Posterior cingulate gyrus (tissue), 11 donors: ENCODE measurements at places on chromosomes 5 and 9.

GRCh38 chr5:152331006-152331405 is 74.1 kb downstream of the NMUR2 start:
- DNase-seq: no peak

DNA sequence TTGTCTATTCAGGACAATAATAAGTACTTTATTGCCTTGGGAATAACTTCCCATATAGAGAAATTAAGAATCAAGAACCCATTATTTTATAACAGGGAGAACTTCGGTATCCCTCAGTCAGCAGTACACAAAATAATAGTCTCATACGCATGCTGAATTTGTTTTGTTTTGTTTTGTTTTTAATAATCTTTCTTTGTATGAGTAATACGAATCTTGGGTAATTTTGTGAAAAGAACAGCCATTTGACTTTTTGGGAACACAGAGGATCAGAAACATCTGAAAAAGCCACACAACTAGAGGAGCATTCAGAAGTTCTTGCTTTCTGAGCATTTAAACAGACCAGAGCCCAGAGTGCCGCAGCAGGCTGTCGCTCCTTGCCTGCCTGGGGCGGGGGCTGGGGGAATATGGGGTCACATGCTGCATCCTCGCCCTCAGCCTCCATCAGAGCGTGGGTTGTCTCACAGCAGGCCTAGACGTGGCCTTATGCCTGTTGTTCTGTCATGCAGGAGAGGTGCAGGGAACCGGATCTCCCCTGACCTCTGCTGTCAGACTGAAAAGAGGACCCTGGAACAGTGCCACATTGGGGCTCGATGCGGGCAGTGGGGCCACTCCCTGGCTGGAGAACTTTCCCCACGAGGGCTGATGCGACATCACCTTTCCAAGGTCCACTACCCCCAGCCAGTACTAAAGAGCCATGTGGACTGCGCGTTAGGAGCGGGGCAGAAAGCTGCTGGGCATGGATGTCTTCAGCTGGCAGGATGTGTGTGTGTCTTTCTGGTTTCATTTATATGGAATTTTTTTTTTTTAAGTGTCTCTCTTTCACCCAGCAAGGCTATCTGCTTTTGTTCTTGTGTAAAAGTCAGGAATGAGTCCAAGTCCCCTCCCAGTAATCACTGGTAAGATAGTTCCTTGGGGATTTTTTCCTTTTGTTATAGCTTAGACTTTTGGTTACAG is 133.4 kb upstream of the OTULINL start:
- no peak for DNase-seq

DNA sequence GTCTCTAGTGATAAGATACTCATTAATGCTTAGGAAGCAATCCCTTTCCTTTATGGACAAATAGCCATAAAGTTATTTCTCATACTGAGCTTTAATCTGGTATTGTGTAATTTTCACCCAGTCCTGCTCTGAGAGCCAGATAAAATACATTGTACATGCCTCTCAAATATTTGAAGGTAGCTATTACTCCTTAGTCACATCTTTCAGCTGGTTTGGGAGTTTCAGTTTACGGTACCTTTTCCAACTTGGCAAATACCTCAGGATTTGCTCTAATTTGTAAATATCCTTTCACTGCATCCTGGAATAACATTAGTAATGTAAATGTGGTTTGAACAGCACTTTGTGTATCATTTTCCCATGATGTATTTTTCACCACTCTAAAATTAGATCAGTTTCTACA is 47.4 kb downstream of the ABHD17B start:
- no peak for DNase-seq

DNA sequence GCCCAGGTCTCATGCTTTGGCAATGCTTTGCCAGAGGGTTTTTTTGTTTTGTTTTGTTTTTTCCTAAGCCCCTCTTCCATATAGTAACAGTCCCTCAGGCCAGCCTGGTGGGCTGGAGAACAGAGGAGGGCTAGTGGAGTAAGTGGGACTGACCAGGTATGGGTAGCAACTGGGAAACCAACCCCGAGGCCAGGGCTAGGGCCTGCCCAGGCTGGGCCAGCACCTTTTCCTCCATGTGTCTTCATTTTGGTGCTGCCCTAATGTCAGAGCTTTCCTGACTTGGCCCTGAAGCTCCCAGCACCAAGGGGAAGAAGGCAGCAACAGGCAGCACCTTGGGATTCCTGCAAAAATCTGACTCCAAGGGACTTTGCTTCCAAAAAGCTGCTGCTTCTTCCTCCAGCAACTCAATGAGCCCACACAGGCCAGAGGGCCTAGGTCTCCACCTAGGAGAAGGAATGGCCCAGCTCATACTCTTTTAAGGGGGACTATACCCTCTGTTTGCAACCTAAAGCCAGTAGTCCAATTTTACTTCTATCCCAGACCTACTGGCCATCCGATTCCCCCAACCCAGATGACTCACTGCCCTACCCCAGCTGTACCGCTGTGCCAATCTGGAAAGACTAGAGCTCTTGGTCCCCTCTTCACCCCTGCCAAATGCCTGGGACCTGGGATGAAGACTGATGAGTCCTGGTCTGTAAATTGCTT is 105.1 kb downstream of the PSD2 start:
- no peak for DNase-seq

- no peak for DNase-seq
Observed at GRCh38 chr5:129921204-129921603, 16.9 kb downstream of the CHSY3 start.

DNA sequence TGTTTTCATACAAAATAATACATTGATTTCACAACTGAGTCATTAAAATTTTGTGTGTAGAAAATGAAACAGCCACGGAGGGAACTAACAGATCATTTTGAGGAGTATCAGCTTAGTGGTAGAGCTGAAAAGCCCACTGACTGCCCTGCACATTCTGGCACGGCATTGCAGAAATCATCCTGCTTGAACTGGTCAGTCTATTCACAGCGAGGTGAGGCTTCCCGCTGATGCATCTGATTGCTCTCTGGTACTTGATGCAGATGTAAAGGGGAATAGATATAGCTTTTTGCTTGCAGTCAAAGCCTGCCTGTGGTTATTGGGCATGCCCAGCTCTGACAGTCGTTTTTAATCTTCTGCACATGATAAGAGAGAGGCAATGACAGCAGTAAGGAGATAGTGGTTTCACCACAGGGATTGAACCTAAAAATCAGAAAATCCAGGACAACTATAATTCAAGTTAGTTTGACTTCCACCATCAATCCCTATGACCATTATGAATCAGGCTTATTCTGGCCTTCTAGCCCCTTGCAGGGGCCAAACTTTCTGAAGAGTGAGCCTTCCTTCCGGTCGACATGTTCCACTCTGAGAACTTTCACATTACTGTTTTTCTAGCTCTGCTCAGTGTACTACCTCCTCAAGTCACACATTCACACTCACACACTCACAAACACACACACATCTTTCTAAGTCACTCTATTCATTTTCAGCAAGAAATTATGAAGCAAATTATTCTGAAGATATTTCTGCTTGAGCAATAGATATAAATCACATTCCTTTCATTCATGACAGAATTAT is 782.8 kb upstream of the NUDT12 start:
- no peak for DNase-seq

- no peak for DNase-seq
Observed at GRCh38 chr9:137434498-137435380, 6.4 kb downstream of the ENTPD8 start.

DNA sequence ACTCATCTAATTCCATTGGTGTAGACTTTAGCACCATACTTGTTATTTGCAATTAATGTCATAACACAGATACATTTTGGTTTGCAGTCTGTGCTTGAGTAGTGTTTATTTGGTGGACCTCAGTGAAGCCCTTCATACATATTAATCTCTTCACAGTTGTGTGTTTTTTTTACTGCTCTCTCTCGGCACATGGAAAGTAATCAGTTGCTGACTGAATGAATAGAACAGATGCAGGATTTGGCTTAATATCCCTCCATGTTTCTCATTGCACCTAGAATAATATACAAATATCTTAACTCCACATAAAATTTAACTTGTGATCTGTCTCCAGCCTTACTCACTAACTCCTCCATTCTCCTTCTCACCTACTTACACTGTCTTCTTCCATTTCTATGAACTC is 319.1 kb downstream of the DMRT2 start:
- DNase-seq: no peak

- no peak for DNase-seq
Observed at GRCh38 chr9:13377171-13377925, 97.9 kb upstream of the MPDZ start.

DNA sequence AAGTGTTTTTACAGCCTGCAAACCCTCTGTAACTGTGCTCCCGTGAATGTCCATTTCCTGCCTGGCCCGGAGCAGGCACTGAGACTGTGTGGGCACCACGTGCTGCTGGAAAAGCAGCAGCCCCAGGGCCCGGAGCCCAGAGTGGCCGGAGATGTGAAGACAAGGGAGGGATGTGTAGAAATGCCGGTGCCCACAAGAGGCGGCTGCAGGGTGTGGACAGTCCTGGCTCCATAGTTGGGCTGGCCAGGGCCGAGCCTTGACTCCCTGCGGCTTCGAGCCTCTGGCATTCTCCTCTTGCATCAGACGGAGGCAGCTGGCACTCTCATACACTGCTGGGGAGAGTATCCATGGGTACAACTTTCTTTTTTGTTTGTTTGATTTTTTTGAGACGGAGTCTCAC is 13.2 kb upstream of the GFPT2 start:
- peak; percentile 60 for DNase-seq

- no peak for DNase-seq
Observed at GRCh38 chr5:151384106-151384505, 36.7 kb upstream of the SLC36A2 start.

DNA sequence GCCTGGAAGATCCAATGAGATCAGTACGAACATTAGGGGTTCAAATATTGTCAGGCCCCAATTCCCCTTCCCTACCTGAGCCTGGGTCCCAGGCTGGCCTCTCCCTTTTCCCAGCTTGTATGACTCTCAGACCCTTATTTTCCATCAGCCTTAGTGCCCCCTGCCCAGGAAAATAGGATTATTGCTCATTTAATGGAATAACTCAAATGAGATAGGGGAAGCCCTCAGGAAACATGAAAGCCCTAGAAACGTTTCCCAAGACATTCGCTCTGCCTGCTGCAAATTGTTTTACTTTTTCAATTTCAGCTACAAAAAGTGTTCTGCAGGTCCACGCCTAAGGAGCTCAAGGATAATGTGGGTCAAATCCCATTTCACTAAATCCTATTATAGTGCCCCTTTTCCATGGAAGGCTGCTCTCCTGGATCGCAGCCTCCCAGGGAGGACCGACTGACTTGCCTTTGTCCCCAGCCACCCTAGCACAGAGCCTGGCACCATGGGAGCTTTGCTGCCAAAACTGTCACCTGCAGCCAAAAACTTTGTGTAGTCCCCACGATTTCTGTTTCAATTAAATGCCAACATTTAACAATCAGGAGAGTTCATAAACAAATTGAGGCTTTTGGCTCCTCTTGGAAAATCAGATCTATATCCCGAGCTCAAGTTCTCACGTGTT is 46.9 kb downstream of the THOC3 start:
- no peak for DNase-seq

DNA sequence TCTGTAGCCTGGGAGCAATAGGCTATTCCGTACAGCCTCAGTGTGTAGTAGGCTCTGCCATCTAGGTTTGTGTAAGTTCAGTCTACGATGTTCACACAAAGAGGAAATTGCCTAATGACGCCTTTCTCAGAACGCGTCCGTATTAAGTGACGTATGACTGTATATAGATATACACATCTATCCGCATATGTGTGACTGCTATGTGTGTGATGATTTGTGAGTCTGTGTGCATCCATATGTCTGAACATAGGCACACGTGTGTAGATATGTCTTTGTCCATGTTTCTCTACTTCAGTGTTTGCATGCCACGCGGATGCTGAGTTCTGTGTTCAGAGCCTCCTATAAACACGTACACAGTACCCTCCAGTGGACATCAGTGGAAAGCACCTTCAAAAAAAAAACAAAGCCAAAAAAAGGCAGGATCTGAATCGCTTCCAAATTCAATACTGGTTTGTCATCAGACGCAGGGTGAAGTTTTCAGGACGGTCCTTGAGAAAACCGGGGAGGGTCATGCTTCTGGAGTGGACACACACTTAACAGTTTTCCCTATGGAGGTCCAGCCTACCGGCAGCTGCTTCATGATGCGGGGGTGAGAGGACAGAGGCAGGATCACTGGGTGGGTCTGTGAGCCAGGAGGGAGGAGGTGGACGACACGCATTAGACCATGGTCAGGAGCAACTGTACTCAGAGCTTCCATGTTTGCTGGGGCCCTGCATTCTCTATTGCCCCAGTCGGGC is 29.5 kb upstream of the ALDH1B1 start:
- DNase-seq: no peak

- DNase-seq: peak; percentile 63
Observed at GRCh38 chr9:70111042-70111602, 67.5 kb downstream of the MAMDC2 start.

- no peak for DNase-seq
Observed at GRCh38 chr5:31942546-31942945, 231.6 kb downstream of the GOLPH3 start.

- peak; percentile 54 for DNase-seq
Observed at GRCh38 chr9:133527444-133527920, 2.7 kb upstream of the MYMK start.

DNA sequence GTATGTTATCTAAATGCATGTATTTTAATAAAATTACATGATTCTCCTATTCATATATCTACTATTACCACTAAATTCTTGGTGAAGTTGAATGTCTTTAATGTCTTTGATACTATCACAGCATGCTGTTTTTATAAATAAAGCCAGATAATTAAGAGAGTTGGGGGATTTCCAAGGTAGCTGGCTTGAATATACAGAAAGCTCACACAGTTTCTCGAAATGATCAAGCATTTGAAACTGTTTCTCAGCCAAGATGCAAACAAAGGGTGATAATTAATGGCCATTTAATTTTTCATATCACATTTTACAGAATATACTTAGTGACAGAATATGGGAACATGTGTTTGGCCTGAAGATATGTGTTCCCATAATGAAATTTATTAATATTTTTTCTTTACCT is 145.6 kb upstream of the CDH12 start:
- DNase-seq: no peak

DNA sequence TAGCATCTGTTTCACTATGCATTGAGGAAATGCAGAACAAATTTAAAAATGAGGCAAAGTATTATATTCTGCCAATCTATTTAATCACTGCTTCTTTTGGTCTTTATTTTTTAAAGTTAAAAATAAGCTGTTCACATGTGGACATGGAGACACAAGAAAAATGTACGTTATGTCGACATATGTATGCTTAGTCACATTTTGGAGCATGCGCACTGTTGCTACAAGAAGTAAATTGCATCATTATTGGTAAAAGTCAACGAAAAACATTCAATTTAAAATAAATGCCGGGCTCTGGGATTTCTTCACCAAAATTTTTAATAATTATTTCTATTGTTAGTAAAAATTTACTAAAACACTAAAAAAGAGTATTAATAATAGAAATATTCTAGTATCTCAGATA is 876.3 kb upstream of the CTNND2 start:
- no peak for DNase-seq
